ENCODE measurements at places on chromosomes 12 and 14.
A peak's percentile ranks its signal among the peaks of the same experiment; 100 is the strongest.

DNA sequence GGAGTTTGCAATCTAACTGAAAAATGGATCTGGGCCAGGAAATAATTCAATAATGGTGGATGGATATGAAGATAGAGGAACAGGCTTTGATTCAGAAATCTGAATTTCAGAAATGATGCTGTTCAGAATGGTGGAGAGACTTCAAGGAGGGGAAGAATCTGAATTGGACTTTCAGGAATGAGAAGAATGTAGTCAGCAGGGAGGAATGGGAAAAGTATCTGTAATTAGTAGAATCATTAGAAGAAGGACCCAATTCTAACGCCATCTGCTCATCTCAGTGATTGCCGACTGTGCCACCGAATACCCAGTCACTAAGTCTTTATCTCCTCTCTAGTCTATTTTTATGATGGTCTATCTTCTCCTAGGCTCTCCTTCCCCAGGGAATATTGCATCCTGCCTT, 363.2 kb downstream of the GALC start:
- no peak for DNase-seq

DNA sequence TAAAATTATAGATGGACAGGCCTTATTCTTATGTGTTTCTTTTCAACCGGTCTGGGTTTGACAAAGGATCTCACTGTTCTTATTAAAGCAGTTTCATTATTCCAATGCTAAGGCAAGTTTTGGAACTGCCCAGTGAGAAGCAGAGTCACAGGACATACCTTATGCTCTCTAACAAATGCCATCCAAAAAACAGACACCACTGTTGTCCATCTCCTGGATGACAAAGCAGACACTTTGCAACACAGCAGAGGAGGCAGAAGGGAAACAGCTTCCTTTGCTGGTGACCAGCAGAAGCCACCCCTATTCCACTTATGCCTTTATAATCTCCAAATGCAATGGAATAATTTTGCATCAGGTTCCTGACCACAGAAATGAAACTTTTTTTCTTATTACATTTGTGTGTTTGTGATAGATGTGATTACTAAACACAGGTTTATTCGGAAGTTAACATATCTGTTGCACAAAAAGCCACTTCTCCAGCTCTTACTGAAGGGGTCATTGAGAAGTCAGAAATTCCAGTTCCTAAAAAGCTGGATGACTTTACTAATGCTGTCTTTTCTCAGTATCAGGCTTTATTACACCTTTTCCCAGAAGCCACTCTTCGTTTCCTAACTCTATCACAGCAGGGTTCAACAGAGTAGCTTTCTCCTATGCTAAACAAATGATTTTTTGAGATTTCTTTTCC, 115.6 kb downstream of the BTG1 start:
- no peak for DNase-seq

DNA sequence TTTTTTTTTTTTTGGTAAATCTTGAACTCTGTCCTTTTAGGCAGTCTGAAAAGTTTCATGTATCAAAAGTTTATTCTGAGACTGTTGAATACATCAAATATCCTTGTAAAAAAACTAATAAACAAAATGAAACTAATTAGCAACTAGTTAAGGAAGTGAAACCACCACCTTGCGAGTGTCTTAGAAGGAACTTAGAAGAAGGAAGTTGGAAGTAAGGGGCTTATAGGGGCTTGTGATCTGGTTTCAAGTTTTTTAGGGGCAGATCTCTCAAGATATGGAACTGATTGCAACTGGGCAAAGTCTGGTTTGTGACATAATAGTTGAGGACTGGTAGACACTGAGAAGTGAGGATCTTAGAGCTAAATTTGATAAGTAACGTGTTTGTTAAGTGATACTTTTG, 748.8 kb downstream of the C12orf50 start:
- DNase-seq: no peak

- DNase-seq: no peak
Measured at GRCh38 chr12:15778126-15778525, 11.1 kb downstream of the EPS8 start.

- DNase-seq: no peak
Measured at GRCh38 chr12:32918890-32919801, 22.6 kb upstream of the PKP2 start.

GRCh38 chr14:57863471-57863870, 2.4 kb downstream of the SLC35F4 start:
- DNase-seq: no peak

- no peak for DNase-seq
Measured at GRCh38 chr12:96221391-96221790, 27.2 kb downstream of the ELK3 start.

DNA sequence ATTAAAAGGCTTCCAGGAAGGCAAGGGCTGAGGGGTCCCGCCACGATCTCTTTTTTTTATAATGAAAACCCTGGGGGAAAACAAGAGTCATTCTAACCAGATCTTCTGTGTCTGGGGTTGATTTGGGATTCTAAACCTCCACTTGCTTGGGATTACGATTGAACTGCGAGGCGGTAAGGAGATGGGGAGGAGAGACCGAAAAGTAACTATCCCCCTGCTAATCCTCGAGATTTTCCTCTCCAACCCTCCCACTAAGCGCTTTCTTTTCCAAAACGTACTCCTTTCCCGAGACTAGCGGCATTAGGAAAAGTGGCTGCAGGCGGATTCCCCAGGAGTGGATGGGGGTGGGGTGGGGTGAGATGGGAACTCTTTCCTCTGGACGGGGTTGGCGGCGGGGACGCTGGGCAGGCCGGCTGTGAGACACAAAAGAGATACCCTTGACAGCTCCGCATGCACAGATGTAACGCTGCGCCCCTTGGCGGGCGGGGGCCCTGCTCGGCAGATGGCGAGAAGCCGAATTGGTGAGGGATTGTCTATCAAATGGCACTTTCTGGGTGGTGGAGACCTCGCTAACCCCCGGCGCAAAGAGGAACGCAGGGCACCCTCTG, 830 bp upstream of the SRRM4 start:
- no peak for DNase-seq

GRCh38 chr12:110819646-110820045, 27.1 kb upstream of the CCDC63 start:
- DNase-seq: no peak

- DNase-seq: no peak
Measured at GRCh38 chr14:93788543-93789227, 400 bp upstream of the PRIMA1 start.

- peak; percentile 74 for DNase-seq
Measured at GRCh38 chr12:121776190-121777098, 17.0 kb downstream of the RHOF start.

DNA sequence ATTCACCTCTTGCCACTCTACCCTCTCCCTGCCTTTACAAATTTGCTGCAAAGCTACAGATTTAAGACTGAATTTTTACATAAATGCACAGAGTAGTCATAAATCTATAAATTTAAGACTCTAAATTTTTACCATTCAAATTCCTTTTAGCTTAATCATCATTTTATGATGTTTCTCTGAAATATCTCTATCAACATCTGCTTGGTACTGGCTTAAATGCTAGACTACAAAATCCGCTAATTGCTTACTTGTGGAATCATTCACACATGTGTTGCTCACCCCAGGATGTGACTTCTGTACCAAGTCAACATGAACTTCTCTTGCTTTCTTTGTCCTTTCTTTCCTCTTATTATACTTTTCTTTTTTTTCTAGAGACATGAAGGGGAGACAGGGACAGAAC, 109.2 kb downstream of the GALC start:
- DNase-seq: no peak
